ENCODE measurements at places on chromosomes 4 and X.

DNA sequence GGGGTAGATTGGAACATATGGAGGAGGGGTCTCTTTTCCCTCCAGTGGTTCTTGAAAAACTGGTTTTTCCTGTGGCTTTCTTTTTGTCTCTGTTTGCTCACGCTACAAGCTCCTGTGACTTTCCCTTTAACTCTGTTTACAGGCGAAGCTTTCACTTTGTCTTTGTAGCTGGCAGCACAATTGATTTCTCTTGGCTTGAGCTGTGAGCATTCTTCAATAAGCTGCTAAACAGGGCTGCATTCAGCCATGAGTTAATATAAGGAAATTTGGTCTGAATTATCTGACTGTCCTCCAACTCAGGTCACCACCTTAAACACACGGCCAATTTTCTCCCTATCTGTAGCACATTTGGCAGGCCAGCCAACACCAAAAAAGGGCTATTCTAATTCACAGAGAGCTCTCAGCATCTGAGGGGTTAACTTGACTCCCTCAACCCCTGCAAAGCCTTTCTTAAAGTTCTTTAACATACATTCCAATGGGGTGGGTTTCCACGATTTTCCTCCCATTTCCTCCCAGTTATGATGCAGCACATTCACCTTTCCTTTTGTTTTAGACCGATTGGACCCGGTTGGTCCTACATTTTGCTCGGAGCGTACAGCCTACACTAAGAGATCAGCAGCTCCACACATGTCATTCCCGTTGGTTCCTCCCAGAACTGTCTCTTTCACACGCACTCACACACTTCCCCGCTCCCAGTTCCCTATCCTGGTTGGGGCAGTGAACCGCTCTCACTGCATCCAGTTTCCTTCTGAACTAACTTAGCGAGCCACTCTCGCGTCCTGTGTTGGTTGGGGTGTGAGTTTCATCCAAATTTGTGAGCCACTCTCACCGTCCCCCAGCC lies 45.4 kb downstream of the UGT2A3 start:
- DNase-seq = no peak

DNA sequence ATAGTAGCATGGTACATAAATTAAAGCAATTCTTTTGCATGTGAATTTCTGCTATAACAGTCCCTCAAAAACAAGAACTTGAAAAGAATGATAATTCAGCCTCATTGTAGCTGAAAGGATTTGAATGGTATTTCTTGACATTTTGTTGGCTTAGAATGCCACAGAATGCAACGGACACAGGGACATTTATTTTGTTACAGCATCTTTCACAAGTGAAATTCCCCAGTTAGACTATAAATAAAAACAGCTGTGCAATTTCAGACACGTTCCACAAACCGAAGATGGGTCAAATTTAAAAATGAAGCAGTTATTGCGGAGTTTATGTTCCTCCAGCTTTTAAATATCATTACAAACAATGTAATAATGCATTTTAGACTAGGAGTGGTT lies 82.8 kb upstream of the AMELX start:
- no peak for DNase-seq

- no peak for DNase-seq
These were observed 568 bp downstream of the FHDC1 start for GRCh38 chr4:152936446-152937335.

DNA sequence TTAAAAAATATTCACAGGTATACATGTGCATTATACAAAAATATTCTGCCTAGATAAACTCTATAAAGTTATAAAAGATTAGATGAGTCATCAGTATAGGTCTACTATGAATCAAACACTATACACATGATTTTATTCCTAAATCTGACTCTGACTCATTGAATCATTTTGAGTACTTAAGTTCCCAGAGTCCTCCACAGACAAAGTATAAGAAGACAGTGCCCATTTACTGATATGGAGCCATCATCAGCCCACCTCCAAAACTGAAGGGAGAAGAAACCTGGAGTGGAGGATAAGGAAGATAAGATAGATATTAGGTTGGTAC lies 28.7 kb upstream of the ANTXR2 start:
- DNase-seq = no peak

DNA sequence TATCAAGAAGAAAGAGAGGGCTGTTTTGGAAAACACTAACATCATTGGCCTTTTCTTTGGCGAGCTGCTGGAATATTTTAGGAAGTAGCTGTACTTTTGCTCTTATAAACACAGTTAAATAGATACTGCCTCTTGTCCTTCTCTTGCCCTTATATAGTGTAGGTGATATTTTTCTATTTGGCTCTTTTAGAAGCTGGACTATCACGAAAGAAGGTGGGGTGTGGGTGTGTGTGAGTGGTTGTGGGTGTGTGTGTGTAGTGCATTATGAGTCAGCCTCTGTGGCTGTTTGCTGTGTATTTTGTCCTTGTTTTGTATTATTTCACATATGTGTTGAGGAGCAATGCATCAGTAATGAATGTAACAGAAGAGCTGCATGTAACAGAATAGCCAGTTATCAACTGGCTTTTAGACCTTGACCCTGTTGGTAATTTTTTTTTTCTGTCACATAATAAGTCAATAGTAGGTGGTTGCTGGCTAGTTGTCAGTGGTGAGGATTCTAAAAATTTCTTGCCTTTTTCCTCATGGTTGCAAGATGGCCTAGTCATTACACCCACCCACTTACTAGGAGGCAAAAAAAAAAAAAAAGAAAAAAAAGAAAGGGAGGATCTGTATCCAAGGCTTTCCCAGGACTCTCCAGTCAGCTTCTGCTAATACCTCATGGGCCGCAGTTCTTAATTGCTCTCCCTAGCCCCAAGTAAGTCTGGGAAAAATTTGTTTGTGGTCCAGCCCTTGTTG lies 23.8 kb downstream of the ARHGAP10 start:
- DNase-seq = no peak

- DNase-seq = no peak
These were observed 5.8 kb downstream of the MAEA start for GRCh38 chr4:1295405-1296055.

DNA sequence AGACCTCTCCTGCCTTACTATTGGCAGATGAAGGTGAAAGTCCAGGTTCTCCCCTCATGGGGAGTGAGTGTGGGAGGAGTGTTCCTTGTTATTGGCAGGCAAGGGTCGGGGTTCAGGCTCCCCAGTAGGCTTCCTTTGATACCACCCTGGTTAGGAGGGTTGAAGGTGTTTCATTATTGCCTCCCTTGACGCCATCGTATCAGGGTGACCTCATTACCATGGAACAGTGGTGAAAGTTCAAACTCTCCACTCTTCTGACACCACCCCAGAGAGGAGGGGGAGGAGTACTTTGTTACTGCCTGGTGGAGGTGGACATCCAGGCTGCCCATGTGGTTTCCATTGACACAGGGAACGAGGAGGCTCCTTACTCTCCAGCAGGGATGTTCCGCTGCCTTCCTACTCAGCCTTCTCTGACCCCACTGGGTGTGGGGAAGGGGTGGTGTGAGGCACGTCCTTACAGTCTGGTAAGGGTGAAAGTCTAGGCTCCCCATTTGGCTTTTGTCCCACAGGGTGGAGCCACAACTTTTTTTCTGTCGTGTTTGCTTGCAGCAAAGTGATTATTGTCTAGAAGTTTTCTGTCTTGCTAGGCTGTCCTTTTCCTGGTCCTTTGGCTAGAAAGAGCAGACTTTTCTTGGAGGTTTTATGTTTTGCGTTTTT lies 37.2 kb upstream of the USP9X start:
- DNase-seq = no peak

GRCh38 chrX:10619425-10620046 lies 849 bp downstream of the MID1 start:
- DNase-seq = no peak

GRCh38 chr4:53505947-53506346 lies 85.3 kb downstream of the LNX1 start:
- no peak for DNase-seq

DNA sequence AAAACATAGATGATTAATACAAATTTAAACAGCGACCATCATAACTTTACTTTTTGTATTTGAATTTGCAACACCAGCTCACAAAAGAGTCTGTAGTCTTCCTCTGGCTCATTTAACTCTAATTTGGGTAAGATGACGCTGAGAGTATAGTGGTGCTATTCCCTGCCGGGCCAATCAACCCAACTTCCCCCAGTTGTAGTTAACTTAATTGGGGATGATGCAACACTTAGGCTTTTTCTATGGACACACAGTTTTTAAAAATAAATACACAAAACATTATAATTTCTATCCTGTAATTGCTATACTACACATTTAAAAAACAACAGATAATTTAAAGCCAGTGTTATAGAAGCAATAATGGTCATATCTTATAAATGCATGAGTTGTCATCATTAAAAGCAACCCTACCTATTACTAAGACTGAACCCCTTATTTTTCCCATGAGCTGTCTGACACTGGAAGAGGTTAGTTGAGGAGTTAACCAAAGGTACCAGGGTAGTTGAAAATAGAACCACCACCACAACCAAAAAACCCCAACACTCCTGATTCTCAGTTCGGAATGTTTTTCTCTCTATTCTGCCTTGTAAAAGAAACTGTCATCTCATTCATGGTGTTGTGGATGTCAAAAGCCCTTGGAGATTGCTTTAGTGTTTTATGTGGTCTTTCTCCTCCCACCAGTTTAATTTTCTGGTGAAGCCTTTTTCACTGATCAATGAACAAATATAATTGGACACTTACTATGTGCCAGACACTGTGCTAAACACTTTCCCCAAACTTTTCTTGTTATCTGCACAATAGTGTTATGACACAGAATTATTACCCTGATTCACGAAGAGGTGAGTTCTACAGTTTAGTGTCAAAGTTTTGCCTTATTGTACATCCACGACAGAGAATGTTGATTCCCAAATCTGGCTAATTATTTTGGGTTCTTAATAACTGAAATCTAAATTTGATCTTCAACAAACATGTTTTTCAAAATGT lies 61.5 kb upstream of the RAPGEF2 start:
- no peak for DNase-seq

DNA sequence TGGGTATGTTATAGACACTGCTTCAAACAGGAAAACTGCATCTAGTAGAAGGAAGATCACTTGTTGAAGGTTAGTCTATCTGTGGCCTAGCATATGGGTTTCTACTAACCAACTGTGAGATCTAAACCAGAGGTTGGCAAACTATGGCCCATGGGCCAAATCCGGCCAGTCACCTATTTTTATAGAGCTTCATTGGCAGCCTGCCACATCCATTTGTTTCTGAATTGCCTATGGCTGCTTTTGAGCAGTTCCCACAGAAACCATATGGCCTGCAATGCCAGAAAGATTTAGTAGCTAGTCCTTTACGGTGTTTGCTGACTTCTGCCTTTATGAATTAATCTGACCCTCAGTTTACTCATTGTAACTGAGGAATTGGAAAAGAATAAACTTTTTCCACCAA lies 71.1 kb downstream of the MID1 start:
- DNase-seq = no peak

DNA sequence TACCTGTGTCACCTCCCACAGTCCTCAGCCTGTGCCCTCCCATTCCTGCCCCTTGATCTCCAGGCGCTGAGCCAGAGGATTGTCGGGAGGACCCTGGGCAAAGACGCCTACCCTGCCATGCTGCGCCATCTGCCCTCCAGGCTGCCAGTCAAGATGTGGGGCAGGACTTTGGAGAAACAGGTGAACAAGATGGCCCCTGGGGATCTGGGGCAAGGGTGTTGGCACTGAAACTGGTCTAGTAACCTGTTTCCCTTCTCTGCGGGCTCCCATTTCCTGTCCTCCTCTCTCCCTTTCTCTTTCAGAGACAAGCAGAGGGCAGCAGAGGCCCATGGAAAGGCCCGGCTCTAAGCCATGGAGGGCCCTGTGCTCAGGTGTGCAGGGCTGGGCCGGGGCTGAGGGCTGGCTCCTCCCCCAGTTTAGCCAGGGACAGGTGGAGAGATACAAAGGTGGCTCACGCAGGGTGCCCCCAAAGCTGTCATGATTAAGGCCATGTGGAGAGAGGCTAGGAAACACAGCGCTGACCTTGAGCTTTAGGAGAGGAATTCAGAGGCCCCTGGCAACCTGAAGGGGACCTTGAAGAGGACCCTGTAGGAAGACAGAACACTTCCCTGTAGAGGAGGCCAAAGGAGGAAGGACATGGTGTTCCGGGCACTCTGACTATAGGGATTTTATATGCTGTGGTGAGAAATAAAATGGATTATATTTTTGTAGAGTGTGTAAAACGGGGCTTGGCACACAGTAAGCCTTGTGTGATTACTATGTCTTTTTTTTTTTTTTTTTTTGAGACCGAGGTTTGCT lies at the start of gene GLOD5:
TSS of gene GLOD5 (plus strand) at position 74 of the 798 bp plus-strand sequence. CDS start at position 118, 44 bp downstream.
- no peak for DNase-seq

GRCh38 chr4:53055716-53056403 lies 193.7 kb downstream of the RASL11B start:
- DNase-seq = no peak

GRCh38 chrX:40467454-40467853 lies 113.3 kb upstream of the ATP6AP2 start:
- DNase-seq = no peak

GRCh38 chrX:136761421-136761820 lies 19.3 kb downstream of the ARHGEF6 start:
- DNase-seq = no peak

DNA sequence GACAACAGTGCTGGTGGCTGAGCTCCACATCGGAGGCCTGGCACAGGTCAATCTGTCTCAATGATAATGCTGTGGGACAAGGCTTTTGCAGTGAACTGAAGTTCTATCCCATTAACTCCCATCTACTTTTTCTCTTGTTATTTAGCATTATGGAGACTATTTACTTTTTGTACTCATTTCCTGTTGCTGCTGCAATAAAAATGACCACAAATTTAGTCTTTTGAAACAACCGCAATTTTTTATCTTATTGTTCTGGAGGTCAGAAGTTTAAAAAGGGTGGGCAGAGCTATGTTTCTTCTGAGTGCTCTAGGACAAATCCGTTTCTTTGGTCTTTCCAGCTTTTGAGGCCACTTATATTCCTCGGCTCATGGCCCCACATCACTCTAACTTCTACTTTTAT lies 111.0 kb upstream of the PITX2 start:
- DNase-seq = no peak

DNA sequence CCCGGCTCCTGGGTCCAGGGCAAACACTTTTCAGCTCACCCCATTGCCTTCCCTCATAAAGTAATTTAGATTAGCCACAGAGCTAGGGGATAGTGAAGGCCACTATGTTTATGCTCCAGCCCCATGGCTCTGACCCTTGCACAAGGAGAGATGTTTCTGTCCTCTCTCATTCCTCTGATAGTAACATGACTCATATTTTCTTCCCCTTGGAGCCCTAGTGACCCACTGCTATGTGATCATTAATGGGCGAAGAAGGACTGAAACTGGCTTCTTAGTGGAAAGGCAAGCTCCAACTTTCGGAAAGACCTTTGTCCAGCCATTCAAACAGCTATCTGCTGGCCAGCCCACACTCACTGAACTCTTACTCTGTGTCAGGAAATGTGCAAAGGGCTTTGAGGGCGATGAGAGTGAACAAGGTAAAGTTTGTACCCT lies 12.3 kb downstream of the CLDN2 start:
- no peak for DNase-seq

GRCh38 chrX:79366873-79367749 lies at the start of gene ITM2A:
ITM2A (minus strand) TSS chrX:79367334; CDS start chrX:79367215, 119 bp downstream.
- no peak for DNase-seq

- DNase-seq = no peak
These were observed 46.6 kb upstream of the PRRG1 start for GRCh38 chrX:37302569-37302968.

- DNase-seq = peak; percentile 13
These were observed 129.0 kb downstream of the PLS3 start for GRCh38 chrX:115689931-115690330.
